ENCODE measurements at places on chromosomes 13 and 19.

DNA sequence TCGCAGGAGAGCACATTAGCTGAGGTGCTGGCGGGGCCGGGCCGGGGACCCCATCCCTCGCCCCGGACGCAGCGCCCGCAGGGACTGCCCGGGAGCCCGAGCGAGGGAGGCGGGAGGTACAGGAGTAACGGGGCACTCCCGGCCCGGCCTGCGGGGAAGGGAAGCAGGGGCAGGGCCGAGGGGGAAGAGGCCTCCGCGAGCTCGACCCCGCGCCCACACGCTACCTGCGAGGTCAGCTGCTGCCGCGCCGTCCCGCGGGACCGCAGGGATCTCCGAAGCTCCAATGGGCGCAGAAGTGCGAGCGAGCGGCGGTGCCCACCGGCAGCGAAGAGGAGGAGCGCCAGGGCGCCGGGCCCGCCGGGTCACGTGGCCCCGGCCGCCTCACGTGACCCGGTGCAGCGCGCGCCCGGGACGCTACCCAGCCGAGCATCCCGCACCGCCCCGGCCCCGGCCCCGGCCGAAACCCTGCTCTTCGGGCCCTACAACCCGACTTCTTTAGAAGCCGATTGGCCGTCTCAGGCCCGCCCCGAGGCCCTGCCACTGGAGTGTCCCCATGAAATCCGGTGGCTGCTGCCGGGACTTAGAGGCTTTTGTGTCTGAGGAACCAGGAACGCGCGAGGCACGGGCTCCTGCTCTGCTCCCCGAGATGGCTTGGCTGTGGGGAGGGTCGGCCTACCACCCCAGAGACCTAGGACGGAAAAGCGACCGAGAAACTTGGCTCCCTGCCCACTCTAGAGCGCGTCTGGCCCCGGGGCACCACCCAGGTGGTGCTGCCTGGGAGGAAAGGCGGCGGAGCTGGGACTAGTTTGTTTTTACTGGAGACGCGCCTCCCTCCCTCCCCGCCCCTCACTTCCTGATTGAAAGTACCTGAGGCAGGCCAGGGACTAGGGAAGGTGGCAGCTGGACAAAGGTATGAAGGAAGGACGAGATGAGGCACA lies at the start of gene RCBTB1:
RCBTB1 (minus strand) TSS at position 339 of the 938 bp plus-strand sequence. CDS start 18,279 bp downstream, outside the sequence.
- peak; percentile 70 for DNase-seq

GRCh38 chr19:43667876-43668405 lies 2.0 kb downstream of the PLAUR start:
- no peak for DNase-seq

- no peak for DNase-seq
These were observed 2.5 kb downstream of the BSG start for GRCh38 chr19:574658-575526.

DNA sequence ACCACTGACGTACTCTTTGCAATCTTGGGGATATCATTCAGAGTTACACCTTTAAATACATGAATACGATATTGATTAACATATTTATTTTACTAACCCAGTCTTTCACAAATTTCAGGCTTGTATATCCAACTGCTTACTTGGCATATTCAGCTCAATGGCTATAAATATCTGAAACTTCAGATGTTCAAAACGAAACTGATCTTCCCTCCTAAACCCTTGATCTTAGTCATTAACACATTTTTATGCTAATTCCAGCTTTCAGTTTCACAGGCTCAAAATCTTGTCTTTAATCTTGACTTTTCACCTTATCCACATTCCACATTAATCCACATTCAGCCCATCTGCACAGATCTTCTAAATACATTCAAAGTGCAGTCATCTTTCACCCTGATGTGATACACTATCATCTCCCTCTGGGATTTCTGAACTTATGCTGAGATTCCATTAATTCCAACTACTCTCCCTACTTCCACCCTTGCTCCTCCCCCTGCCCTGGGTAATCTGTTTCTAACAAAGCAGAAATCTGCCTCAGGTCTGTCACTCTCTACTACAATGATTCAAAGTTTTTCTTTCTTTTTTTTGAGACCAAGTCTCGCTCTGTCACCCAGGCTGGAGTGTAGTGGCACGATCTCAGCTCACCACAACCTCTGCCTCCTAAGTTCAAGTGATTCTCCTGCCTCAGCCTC lies 387.2 kb downstream of the GPC5 start:
- no peak for DNase-seq

DNA sequence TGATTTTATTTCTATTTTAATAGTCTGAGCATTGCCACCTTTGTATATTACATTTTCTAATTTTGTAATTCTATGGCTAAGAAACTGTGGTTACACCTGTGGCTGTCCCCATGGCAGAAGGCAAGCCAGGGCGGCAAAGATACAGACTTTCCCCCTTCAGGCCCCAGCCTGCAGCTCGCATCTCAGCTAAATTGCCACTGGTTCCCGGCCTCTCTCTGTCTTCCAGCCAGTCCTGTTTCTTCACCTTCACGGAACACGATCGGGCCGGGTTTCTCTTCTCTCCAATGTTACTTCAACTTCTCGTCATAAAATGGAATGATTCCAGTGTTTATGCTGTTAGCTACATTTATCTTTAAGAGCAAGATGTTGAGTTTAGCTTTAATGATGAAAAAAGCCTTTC lies 124.5 kb upstream of the ZNF507 start:
- no peak for DNase-seq

DNA sequence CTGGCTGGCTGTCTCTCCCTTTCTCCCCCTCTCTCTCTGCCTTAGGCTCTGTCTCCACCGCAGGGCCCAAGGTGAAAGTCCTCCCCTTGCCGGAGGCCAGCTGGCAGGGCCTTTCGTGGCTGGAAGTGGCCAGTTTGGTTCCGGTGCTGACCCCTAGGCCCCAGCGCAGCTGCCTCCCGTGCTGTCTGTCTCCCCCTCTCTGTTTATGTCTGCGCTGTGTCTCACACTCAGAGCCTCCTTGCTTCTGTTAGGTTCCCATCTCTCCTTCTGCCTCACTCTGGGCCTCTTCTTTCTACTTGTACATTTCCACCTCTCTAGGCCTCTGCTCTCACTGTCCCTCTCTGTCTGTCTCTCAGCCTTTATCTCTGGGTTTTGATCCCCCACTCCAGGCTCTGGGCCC lies 13.1 kb downstream of the CCDC97 start:
- DNase-seq, result no peak

DNA sequence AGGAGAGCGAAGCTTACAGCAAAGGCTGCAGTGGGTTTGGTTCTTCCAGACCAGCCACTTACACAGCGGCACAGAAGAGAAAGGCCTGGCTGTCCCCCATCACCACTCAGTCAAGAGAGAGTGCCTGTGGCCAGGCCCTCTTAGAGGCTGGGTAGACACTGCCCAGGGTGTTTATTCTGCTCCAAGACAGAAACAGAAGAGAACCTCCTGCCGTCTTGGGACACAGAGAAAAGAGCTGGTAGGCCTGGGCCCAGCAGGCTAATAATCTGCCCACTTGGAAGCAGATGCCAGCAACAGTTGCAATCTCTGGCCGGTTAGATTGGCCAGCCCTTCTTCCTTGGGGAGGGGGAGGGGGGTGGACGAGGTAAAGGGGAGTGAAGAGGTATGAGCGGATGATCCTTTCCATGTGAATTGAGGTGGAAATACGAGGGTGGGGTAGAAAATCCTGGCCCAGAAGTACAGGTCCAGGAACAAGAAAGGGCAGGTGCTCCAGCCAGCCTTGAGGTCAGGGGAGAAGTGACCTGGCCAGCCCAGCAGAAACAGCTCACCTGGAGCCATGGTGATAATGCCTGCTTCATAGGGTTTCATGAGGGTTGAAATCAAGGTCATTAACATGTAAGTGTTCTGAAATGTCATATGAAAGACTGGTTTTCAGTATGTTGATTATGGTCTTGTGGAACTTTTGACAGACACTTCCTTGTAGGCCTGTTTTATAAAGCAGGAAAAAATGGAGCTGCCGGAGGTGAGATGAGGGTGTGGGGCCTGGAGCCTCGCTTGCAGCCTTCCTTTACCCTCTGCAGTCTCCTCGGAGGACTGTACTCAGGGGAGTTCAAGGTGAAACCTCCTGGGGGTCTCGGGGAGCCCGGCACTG lies 116.9 kb downstream of the SIPA1L3 start:
- DNase-seq, result no peak

DNA sequence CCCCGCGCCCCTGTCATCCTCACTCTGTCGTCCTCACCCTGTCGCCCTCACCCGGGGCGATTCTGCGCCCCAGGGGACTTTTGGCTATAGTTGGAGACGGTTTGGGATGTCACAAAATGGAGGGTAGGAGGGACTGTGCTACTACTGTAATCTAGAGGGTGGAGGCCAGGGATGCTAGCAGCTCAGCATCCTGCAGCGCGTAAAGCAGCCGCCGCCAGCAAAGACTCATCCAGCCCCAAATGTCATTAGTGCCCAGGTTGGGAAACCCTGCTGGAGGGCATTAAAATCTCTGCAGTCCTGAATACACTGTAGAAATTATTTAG lies 362 bp downstream of the ZNF557 start:
- DNase-seq, result no peak

DNA sequence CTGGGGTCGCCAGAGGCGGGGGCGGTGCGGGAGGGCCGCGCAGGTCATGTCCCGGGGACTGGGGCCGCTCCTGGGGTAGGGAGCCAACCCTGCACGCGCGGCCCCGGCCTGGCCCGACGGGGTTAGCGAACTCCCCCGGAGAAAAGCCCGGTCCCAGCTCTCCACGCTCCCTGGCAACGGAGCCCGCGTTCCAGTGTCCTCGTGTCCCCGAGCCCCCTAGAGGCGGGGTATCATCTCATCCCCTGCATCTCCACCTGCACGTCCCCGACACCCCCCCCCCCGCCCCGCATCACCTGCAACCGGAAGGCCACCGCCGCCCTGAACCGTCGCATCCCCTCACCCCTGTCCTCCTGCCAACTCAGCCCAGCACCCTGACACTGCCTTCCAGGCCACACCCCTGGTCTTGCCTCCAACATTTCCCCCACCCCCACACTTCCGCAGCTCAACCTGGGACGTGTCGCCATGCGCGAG lies 2.7 kb downstream of the WDR88 start:
- DNase-seq, result peak; percentile 69

DNA sequence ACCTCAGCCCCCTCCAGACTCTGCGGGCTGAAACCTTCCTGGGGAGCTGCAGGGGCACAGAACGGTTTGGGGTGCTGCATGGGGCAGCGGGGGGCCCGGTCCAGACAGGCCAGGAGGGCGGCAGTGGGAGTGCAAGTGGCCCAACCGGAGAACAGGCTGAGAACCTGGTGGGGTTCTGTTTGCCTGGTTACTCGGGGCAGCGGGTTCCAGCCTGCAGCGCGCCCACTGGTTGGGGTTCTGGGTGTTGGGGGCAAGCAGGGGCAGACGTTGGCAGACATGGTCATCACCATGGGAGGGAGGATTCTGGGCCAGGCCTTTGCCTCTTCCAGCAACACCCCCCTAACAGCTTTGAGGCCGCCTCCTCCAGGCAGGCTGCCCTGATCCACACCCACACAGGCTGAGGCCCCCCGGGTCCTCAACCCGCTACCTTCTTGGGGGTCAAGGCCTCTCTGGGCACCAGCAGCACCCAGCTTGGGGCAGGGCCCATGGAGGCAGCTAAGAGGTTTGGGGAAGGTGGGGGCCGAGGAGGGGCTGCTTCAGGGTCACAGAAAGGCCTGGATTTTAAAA lies at the start of gene PRR22:
PRR22 (minus strand) TSS at position 166 of the 567 bp plus-strand sequence; CDS start at position 80, 86 bp downstream.
- no peak for DNase-seq

GRCh38 chr19:35811317-35812219 lies 1.1 kb downstream of the PRODH2 start:
- no peak for DNase-seq

DNA sequence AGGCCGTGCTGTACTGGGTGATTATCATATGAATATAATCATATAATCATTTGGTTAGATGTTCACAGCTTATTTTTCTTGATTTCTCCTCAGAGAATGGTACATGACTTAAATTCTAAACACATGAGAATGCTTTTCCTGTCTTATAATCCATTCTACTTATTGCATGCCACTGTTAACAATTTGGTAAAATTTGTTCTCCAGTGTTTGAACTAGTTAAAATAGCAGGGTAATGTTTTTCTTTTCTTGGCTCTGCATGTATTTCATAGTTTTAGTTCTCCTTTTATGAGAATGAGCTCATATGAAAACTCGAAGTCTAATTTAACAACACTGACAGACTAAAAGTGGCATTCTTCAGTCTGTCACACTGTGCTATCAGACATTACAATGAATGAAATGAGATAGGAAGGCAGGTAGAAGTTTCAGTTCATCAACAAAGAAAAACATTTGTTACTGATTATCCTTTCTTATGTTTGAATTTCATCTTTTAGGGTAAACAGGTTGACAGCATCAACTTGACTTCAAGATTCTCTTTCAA lies 10.2 kb downstream of the SPRYD7 start:
- no peak for DNase-seq

DNA sequence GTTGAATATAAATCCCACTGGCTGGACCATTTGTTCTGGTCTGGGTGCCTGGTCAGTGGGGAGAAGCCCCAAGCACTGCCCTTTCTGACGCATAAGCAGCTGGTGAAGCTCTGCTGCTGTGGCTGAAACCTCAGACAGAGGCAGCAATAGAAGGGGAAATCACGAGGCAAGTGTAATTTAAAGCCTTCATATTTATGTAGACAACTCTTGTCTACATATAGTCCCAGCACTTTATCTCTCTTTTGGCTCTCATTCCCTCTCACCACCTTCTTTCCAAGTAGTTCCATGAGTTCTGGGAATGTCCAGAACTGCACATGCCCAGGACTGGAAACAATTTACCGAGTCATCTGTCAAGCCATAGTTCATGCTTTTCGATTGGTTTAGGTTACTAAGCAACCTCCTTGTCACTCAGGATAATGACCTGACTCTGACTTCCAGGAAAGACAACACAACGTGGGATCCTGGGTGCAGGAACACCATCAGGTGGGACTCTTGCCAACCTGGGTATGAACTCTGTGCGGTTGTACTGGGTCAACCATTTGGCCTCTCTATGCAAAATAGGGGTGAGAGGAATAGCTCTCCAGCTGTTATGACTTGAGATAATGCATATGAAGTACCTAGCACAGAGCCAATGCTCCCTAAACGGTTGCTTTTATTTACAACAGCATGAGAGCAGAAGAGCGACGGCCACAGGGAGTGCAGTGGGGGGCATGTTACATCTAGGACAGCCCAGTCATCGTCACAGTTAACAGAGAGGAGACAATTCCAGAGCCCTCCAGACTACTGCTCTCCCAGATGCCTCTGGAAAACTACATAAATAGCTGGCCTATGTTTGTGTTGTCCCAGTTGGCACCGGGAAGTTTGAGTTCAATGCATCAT lies 321.9 kb downstream of the FOXO1 start:
- DNase-seq, result no peak

GRCh38 chr19:50570997-50571396 lies 2.8 kb upstream of the LRRC4B start:
- DNase-seq, result no peak

- no peak for DNase-seq
These were observed 32.9 kb downstream of the ZDHHC20 start for GRCh38 chr13:21426238-21426637.

- DNase-seq, result peak; percentile 40
These were observed 46.0 kb downstream of the SAE1 start for GRCh38 chr19:47176627-47177090.

DNA sequence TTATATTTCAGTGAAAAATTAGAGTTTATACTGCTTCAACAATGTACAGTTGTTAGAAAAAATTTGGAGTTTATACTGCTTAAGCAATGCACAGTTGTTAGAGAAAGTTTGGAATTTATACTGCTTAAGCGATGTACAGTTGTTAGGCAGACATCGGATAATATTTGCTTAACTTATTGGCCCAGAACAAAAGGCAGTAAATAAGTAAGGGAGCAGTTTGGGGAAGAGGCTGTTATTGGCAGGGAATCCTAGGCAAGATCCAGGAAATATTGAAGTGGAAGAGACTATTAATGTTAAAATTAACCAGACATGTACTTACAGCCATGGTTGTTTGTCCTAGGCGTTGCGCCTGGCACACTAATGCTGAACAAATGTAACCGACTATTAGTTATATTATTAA lies 166.9 kb downstream of the GPC5 start:
- no peak for DNase-seq

- peak; percentile 91 for DNase-seq
These were observed at the start of gene ZNF524 for GRCh38 chr19:55599842-55600661. TSS of gene ZNF524 (plus strand) at chr19:55600288. CDS start at chr19:55602113, 1,825 bp downstream.
